ENCODE measurements at places on chromosomes 6 and 20.

DNA sequence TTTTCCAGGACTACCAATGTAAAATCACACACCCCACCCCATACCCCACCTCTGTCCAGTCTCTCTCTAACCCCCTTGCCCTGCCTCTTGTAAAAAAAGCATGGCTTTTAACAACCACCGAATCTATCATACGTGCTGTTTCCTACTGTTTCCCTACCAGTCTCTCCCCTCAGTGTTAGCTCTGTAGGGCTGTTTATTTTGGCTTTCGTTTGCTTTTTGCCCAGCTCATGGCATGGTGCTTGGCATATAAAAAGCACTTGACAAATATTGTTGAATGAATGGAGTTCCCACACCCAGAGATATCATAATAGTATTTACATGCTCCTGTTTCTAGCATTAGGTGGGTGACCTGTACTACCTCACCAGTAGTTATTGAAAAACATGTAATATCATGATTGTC lies 148.2 kb downstream of the OPRM1 start:
- DNase-seq: no peak

DNA sequence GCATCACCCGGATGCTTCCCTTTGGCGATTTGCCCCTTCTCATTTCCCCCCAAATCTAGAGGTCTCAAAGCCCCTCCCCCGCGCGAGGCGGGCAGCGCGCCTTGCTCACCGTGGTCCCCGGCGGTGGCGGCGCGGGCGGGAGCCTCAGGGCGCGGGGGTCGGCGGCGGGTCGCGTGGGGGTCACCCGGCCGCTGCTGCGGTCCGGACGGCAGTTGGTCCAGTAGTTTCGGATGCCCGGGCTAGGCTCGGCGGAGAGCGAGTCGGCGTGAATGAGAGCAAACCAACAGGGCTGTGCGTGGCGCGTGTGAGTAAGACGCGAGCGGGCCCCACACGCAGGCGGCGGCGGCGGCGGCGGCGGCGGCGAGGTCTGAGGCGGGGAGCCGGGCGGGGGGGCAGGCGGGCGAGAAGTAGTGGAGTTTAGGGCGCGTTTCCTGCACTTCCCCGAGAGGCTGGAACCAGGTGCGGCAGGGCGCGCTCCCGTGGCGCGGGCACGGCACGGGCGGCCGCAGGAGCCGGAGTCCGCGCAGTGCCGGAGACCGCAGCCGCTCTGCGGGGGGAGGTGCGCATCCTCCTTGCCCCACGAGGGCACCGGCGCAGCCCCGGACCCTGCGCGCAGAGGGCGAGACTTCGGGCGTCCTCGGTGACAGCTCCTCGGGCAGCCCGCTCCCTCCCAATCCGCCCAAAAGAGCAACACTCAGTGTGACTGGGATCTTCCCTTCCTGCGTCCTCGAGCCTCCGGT lies 567 bp downstream of the HS3ST5 start:
- no peak for DNase-seq

DNA sequence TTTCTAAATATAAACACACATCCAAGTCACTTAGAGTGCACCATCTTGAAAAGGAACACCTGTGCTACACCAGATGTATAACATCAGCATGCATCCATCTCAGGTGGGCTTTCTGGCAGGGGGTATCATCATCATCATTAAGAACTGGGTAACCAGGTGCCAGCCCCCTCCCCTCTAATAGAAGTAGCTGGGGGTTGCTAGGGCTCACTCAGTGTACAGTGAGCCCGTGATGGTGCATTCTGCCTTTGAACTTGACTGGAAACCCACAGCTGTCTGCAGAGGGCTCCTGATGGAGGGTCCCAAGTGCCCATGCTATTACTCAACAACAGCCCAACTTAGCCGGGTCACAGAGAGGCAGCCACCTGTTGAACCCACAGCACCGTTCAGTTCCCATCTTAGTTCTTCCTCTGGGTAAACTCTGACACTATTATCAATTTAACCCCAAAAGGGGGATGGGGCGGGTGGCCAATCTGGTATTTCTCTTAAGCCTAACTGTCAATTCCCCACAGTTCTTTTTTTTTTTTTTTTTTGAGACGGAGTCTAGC lies 32.7 kb upstream of the CCND3 start:
- DNase-seq: no peak

DNA sequence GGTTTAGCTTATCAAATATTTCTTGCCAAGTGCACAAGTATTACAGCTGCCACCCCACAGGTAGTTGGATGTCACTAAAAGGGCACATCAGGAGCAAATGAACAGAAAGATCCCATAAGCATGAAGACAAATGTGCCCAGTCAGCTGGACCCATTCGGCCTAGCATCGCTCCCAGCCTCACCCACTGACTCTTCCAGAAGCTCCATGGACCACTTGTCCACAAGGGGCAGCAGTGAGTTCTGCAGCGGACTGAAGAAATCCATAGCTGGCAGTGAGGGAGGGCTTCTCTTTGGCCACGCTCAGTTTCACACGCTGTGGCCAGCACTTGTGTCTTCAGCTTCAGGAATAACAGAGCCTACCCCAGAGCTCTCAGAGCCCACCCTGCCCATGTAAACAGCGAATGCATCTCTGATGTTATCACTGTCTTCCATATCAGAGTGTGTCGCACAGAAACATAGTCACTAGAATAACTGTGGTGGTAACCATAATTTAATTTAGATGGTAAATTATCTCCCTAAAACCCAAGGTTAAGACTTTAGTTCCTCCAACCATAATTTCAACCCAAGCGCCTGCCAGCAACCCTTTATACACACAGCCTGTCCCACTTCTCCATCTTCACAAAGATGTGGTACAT lies 15.8 kb downstream of the CGA start:
- peak; percentile 51 for DNase-seq

DNA sequence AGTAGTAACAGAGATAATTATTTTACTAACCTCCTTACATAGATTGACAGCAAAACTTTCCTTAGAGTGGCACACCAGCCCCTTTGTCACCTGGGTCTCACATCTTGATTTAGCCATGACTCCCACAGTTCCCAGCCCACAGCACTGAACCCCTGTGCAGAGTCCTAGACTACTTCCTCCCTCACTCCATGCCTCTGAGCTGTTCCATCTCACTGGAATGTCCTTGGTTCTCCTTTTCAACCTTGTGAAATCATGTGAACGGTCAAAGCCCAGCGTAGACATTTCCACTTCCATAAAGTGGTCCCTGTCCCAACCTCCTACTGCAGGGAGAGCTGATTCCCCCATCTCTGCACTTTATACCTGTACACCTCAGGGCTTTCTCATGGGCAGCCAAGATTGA lies 19.7 kb downstream of the CGA start:
- no peak for DNase-seq

DNA sequence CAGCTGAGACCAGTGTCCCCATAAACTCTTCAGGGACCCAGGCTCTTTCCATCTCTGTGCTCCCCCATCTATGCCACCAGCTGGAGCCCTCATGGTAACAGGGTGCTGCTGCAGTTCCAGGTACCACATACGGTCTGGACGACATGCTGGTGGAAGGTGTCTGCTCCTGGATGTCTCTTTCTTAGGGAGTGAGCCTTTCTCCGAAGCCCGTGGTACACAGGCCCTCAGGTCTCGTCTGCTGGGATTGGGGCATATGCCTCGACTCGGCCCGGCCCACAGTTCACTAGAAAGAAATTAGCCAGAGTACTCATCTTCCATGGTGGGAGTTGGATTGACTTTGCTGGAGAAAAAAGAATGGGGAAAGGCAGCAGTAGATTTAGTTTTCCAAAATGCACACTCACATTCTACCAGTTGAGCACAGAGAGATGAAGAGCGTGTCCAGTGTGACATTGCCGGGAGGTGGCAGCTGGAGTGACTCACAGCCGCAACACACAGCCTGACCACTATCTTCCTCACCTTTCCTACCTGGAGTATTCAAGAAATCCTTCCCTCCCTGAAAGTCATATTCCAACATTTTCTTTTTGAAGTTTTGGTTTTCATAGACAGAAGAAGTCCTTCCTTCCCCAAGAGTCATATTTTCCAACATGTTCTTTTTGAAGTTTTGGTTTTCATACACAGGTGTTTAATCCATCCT lies 18.6 kb upstream of the SPO11 start:
- no peak for DNase-seq

DNA sequence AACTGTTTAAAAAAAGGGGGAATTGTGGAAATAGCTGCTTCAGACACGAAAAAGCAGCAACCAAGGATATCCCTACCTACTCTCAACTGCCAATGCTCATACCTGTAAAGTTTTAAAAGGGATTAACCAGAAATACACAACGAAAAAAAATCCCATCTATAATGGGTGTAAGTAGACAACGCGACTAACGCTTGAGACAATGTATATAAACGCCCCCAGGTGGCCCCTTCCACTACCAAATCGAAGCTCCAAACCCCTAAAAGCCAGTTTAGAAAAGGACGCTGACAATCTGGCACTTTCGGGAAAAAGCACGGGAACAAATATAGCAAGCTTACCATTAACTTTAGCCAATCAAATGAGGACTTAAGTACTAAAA lies 94.5 kb upstream of the BTN3A2 start:
- DNase-seq: peak; percentile 56

GRCh38 chr6:25027221-25027916 lies 91.6 kb upstream of the RIPOR2 start:
- DNase-seq: peak; percentile 79

DNA sequence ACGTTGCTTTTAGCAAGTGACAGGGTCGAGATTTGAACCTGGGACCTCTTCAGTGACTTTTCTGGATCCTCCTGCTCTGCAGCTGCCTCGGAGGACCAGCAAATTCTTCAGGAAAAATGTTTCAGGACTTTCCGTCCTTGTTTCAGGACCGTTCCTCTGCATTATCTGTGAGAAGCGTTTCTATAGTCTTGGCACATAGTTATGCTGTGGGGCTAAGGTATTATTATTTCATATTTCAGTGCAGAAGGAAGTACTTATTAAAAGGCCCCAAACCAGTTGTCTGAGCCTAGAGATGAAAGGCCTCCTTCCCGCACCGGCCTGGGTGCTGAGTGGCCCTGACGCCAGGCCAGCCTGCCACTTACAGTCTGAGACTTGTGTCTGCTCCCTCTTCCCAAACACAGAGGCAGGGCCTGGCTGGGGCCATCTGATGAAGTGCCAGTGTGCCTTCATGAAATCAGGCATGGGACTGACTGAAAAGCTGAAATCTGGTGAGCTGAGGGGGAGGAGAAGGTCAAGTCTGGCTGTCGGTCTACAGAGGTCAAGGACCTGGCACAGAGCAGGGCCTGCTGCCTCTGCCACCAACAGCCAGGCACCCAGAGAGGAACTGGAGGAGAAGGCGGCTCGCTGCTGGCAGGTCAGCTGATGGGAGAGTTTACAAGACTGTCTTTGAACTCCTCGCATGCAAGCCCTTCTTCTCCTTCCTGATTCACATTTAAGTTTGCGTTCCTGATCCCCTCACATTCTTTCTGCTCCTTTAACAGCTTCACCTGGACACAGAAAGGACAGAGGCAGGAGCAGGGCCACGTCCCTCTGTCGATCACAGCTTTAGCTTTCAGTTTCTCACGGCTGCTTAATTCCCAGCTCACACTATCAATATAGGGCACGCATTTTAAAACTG lies 8.9 kb upstream of the QKI start:
- no peak for DNase-seq
